ENCODE measurements at places on chromosomes 7 and 10.

GRCh38 chr10:98041352-98042043, 11.1 kb upstream of the CRTAC1 start:
- DNase-seq: no peak

DNA sequence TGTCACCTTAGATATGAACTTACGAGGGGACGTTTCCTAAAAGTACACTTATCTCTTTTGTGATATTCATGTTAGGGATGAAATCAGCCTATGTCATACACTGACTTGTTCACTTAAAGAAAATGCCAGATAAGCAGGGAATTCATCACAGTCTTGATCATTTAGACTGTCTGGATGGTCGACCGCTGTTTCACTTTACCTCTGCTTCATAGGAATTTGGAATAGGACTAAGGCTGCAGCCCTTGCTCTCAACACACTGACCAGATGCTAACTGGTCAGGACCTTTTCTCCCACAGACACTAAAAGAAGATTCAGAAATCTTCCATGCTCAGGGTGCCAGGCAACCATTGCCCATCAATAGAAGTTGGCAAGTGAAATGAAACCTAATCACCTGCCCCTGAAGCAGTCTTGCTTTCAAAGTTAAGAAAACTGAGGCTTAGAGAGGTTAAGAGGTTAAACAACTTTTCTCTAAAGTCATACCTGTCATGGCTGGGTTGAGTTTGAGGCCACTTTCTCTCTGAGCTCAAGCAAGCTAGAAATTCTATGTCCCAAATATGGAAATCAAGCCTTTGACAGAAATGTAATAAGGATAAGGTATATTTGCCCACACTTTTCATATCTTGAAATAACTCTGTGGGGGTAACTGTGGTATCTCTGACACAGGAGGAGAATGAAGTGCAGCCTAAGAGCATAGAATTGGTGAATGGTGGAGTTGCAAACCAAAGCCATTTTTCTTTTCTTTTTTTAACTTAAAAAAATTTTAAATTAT, 77.1 kb downstream of the MAP3K8 start:
- DNase-seq: no peak

DNA sequence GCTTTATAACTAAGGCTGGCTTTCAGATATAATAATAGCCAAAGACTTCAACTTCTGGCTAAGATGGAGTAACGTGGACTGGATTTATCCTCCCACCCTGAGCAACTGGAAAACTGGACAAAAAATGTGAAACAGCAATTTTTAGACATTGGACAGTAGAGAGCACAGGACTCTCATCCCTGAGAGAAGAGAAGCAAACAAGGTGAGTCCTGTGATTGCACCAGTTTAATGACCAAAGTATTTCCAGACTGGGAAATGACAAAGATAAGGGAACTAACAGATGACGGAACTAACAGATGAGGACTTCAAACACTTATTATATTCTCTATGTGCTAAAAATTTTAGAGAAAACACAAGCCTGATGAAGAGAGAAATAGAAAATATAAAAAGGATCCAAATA, 175.7 kb upstream of the SLC25A13 start:
- DNase-seq: no peak

DNA sequence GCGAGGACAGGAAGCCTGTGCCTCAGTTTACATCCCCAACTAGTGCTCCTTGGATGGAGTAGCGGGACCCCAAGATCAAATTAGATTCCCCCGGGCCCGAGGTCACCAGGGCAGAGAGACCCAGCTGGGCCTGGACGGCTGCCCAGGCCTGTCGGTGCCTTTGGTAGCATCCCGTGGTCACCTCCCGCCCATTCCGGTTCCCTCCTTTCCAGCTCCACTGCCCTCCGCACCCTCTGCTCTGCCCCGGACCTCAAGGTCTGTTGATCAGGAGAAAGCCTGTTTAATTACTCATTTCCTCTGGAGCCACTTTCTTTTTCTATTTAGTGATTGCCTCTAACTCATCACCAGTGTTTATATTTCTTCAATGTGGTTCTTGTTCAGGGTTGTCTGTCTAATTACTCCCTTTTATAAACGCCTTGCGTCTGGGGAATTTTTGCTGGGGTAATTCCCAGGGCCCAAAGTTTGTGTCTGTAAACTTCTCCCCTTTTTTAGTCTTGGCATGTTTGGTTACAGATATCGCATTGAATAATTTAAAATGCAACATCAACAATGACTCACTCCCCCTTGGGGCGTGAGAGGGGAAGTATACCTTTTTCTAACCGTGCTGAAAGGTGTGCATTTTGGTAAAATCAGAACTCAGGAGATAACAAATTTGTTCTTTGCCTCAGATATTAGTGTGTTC, 1.9 kb downstream of the FOXK1 start:
- no peak for DNase-seq

DNA sequence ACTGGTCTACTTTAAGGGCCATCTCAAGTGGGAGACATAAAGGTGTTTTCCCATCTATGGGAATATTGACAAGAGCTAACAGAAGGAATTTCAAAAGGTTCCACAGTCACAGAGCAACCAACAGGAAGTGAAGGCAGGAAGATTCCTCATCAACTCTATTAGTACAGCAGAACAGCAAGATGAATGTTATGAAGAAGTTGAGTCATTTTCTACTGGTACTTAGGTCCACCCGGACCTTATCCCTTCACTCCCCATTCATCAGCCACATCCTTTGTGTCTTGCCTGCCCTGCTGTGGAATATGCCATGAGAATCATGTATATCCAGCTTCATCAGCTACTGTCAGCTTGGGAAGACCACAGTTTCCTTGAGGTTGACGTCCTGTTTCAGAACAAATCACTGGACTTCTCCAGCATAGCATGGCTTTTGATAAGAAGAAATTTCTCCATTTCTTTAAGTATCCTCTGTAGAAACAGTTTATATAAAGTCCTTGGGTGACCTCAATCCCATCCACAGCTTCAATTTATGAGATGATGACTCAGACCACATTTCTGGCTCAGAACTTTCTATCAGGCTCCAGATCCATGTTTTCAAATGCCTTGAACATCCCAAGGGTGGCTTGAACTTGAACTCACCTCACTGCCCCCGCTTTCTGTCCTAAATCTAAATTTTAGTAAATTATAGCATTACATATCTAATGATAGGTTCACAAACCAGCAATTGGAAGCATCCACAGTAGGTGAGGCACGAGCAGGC, 84.9 kb upstream of the AGK start:
- no peak for DNase-seq

GRCh38 chr7:140621401-140622021, 19.1 kb downstream of the DENND2A start:
- no peak for DNase-seq

GRCh38 chr10:654647-654996, 34.8 kb downstream of the DIP2C start:
- no peak for DNase-seq

GRCh38 chr7:110664803-110665202, 426.1 kb upstream of the LRRN3 start:
- no peak for DNase-seq

- no peak for DNase-seq
Measured at GRCh38 chr10:116270126-116270770, 2.8 kb downstream of the GFRA1 start.

GRCh38 chr10:14173391-14173705, 157.4 kb downstream of the FRMD4A start:
- no peak for DNase-seq

- no peak for DNase-seq
Measured at GRCh38 chr10:116783011-116783655, 40.8 kb upstream of the HSPA12A start.

GRCh38 chr10:16439295-16439694, 2.5 kb downstream of the PTER start:
- DNase-seq: no peak

GRCh38 chr10:4512671-4513240, 313.3 kb upstream of the AKR1E2 start:
- no peak for DNase-seq

DNA sequence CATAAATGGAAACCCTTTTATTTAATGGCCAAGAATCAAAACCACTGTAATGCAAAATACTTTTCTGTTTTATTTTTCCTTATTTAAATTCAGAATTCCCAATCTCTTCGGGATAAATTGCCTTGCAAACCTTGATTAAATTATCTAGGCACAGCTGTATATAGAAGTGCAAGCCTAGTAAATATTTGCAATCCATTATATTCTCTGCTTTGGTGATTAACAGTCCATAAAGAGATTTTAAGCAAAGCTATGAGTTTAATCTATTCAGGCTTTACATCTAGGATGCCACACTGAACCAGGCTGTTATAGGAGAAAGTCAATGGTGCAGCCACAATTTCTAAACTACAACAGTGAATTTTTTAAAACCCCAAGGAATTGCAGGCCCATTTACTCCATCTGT, 43.6 kb upstream of the THSD7A start:
- no peak for DNase-seq

GRCh38 chr10:48632166-48632565, 27.3 kb upstream of the ARHGAP22 start:
- DNase-seq: no peak

GRCh38 chr7:1400371-1400770, 58.9 kb downstream of the MICALL2 start:
- DNase-seq: no peak

GRCh38 chr7:154299736-154300135, 247.5 kb downstream of the DPP6 start:
- no peak for DNase-seq

DNA sequence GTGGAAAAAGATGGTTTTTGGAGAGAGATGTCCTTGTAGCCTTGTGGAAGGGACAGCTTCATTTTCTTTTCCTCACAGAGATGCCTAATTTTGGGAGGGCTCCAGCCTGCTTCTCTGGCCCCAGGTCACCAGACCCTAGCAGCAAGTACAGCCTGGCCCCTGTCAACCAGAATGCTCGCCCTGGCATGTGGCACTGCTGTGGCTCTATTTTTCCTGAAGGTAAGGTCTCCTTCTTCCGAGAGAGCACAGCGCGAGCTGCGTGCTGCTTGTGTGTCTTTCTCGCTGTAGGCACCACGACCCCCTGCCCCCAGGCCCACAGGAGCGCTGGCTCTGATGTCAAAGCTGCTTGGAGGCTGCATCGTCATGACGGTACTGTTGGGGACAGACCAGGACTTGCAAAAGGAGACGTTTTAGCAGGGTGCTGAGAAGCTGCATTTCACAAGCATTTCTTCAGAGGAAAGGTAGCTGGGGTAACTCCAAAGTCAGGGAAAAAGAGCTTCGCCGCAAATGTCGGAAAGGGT, 58.7 kb downstream of the CLEC2L start:
- DNase-seq: no peak
